ENCODE measurements at places on chromosomes 3 and 15.

- DNase-seq, result no peak
Measured at GRCh38 chr15:71431343-71432336, 316.4 kb downstream of the THSD4 start.

- no peak for DNase-seq
Measured at GRCh38 chr15:99154271-99154670, 49.4 kb downstream of the SYNM start.

DNA sequence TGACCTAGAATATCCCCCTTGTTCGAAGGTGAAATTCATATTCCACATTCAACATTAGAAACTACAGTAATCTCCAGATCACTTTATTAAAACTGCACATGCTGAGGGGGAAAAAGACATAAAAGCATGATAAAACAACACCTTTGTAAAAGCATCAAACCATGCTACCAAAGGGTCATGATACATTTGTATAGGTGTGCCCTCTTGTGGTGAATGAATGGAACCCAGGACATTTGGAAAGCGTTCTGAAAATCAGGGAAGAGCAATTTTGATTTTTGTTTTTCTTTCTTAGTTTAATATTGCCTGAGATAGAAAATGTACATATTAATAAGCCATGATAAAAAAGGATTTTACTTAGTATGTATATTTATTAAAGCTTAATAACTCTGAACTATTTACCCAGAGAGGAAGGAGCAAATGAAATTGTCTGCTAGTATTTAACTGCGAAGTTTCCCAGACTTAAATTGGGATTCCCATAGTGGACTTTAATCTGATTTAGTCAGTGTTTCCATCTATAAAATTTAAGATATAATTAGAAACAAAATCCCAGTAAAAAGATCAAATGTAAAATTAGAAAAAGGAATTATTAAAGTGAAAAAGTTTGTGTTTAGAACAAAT, 105.8 kb upstream of the ARL6 start:
- no peak for DNase-seq

DNA sequence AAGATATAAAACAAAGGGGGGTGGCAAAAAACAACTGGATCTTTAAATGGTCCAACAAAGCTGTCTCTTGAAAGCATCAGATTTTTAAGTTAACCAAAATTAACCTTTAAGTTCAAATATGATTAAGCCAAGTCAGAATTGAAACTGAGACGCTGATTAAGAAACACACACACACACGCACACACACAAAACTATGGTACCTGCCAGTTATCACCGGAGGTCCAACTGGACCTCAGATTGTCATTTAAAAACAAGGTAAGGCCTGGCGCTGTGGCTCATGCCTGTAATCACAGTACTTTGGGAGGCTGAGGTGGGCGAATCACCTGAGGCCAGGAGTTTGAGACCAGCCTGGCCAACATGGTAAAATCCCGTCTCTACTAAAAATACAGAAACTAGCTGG, 10.4 kb downstream of the ARF4 start:
- no peak for DNase-seq

GRCh38 chr3:147398813-147399534, 7.4 kb downstream of the ZIC4 start:
- no peak for DNase-seq

DNA sequence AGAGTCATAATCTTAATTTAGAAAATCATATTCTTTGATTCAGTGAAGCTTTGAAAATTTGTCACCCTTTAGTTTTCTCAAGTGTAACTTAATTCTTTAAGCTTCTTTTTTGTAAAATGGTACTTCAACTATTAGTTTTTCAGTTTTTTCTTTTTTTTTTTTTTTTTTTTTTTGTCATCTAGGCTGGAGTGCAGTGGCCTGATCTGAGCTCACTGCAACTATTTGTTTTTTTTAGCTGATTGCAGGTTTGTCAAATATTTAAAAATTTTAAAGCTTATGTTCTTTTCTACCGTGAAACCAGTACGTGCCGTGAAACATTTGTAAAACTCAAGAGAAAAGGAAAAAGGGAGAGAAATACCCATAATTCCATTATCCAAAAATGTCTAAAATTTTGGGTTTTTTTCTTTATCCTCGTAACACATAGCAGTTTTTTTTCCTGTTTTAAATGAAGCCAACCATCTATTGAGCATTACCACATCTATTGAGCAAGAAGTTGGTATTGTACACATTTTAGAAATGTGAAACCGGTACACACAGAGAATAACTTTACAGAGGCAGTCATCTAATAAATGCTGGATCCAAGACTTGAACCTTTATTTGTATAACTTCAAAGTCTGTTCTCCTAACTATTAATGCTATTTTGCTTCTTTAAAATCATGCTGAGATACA, 25.7 kb downstream of the ECT2 start:
- DNase-seq, result no peak
